ENCODE measurements at places on chromosomes 11 and 22. TPM values are rescaled to one million over a fixed set of nuclear protein-coding genes. Genes with fewer than 3 reads are reported as not detected.

The NOX4 gene
- 6.8 TPM for total RNA-seq

The MS4A14 gene
- not detected for total RNA-seq

The MS4A18 gene
- not detected for total RNA-seq

DNA sequence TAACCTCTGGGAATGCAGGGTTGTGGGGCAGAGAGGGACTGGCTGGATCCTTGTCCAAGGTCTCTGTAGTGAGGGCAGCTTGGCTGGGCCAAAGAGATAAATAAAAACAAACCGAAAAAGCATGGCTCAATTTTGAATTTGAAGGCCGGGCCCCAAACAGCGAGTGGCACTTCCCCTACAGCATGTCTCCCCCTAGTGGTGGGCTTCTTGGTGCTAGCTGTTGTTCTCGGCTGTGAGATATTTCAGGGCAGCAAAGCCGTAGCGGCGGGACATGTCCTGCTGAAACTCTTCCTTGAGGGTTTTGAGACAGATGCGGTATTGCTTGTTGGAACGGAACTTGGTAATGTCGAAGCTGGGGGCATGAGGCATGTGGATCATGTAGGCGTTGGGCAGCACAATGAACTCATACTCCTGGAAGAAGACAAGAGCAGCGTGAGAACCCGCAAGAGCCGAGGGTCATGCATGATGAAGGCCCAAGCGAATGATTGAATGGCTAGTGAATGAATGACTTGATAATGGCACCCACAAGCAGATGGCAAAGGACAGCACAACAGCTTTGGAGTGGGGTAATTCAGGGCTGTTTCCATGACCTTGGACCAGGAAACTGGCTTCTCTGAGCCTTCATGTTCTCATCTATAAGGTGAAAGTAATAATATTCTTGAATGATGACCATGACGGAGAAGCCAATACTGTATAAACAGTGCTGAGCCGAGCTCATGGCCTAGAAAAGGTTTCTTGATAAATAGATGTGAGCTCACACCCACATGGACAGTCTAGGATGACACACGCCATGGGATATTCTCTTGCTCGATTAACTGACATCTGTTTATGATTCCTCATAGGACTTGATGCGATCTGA, 216.3 kb upstream of the SYN3 start:
- peak; percentile 66 for DNase-seq

DNA sequence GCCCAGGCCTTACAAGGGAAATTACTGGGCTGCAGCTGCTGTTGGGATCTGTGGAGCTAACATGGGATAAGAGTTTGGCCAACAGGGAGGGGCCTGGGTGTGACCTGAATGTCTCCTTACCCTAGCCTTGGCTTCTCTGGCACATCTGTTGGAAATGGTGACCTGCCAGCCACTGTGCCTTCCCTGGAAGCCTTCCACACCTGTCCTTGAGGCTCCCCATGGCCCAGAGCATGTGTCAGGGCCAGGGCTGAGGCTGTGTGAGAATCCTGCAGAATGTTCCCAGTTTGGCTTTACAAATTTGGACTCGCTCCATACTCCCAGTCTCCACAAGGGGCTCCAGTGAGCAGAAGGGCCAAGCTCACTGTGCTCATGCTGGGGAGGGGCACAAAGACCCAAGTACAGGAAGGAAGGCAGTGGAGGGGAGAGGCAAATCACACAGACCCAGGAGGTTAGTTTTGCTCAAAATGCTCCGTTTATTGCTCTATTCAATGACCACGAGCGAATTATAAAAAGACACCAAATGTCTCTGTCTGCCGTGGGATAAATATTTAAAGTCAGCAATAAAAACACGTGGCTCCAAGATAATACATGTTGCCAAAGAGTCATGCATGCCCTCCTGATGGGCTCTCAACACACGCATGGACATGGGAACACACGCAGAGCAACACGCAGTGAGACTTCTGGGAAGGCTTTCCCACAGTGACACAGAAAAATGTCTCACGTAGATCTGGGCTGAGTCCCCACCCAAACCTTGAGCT, 1.7 kb upstream of the IGSF22 start:
- peak; percentile 48 for DNase-seq

Measured in Daoy (cell line).